ENCODE measurements at places on chromosomes 2 and 18.

DNA sequence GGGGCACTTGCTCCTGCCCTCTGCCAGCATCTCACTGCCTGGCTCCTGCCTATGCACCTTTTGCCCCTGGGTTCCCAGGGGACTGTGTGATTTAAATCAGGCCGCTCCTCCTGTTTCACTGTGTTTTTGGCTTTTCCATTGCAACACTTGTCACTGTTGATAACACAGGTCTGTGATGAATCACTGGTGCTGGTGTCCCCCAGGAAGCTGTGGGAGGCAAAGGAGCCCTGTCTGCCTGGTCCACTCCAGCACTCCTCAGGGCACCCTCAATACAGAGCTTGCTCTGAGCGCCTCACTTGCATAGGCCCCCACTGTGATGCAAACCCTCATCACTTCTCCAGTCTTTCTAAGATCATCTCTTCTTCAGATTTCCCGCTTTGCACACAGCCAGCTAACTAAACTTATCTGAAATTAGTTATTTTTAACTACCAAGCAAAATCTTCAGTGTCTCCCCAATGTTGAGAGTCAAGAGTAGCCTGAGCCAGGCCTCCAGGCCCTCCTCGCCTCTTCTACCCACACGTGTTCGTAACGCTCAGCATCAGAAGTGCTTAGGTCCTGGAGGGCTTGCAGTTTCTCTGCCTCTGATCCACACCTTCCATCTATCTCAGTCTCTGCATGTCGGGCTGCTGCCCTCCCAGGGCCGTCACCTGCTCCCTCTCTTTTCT, 2.8 kb downstream of the TMEM18 start:
- peak; percentile 31 for DNase-seq

DNA sequence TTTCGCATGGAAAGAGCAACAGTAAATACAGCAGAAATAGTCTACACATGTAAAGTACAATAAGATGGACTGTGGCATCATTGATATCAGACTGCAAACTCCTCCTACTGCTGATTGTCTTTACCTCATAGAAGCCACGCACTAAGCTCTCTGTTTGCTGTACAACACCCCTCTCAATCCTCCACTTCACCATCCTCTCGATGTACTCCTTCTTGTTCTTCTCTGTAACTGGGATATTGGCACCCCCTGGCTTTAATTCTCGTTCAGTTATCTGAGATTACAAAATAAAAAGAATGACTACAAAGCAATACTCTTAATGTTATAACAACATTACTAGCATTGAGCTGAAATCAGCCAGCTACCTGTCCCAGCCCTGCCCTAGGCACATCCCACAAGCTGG, 49.3 kb upstream of the STK17B start:
- DNase-seq, result no peak

DNA sequence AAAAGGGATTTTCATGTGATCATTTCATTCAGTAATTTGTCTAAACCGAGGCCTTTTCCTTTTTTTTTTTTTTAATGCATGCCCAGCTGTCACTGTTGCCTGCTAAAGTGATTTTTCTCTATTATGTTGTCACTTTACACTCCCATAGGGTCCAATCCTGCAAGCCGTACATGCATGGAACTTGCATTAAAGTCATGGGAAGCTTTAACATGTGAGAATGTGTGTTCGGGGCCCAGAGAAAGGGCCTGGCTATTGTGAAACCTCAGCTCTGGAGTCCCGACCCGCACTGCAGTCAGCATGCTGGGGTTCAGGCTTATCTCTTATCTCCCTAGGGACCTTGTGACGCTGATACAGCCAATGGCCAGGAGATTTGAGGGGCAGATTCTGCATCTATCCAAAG, 474.6 kb downstream of the SLC4A3 start:
- no peak for DNase-seq

GRCh38 chr18:78913830-78914231, 65.8 kb upstream of the SALL3 start:
- no peak for DNase-seq

DNA sequence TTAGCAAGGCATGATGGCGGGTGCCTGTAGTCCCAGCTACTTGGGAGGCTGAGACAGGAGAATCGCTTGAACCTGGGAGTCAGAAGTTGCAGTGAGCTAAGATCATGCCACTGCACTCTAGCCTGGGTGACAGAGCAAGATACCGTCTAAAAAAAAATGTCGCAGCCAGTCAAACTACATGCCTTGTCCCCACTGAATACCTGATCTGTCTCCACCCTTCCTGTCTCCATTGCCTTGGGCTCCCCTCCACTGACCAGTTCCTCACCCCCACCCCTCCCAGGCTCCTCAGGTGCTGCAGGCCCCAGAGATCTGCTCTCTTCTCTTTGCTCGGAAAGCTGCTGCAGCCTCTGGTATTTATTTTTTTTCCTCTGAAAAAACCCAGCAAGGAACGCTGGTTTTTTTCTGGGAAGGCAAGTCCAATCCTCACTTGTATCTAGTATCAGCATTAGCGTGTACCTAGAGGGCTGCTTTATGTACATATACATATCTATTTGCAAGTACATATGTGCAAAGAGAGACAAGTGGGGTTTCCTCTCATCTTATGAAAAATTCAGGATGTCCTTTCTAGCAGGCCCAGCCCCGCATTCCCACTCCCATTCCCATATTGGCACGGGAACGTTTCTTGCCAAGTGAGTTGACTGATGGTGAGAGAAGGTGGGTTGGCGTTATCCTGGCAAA, 4.4 kb downstream of the PSD4 start:
- peak; percentile 56 for DNase-seq

GRCh38 chr2:20115902-20116301, 64.5 kb upstream of the LAPTM4A start:
- DNase-seq, result peak; percentile 37

DNA sequence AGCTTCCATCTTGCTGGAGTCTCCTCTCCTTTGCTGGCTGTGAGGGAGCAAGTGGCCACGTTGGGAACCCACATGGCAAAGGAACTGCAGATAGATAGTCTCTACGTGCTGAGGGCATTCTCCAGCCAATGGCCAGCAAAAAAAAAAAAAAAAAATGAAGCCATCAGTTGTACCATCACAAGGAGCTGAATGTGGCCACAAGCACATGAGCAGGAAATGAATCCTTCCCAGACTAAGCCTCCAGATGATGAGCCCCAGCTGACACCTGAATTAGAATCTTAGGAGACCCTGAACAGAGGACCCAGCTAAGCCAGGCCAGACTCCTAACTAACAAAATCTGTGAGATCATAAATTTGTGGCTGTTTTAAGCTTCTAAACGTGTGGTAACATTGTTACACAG, 57.9 kb downstream of the SPIRE1 start:
- DNase-seq, result no peak

DNA sequence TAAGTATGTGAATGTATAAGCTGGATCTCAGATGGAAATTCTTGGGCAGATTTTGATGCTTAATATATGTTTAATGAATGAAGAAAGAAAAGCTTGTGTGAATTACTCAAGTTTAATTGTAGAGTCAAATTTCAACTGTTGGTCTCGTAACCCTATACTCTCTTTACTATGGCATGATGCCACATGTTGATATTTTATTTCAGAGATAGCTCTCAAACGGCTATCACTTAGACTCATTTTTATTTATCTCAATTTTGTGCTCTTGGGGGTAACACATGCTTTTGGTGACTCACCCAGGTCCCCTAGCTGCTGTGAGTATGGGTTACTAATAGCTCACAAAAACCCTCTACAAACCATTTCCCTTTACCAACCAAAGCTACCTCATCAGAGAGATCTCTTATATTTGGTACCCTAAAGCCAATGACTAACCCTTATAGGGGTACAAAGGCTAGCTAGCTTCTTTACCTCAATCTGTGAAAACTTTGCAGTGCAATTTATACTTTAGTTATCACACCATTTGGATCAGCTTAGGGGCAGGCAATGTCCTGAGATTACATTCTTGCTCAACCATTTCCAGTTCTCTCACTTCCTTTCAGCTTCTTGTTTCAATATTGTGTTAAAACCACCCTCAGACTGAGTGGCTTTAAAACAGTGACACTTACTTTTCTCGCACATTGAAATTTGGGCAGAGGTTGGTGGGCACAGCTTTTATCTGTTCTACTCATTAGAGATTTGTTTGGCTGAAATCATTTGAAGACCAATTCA, 240.3 kb downstream of the CDH7 start:
- no peak for DNase-seq

DNA sequence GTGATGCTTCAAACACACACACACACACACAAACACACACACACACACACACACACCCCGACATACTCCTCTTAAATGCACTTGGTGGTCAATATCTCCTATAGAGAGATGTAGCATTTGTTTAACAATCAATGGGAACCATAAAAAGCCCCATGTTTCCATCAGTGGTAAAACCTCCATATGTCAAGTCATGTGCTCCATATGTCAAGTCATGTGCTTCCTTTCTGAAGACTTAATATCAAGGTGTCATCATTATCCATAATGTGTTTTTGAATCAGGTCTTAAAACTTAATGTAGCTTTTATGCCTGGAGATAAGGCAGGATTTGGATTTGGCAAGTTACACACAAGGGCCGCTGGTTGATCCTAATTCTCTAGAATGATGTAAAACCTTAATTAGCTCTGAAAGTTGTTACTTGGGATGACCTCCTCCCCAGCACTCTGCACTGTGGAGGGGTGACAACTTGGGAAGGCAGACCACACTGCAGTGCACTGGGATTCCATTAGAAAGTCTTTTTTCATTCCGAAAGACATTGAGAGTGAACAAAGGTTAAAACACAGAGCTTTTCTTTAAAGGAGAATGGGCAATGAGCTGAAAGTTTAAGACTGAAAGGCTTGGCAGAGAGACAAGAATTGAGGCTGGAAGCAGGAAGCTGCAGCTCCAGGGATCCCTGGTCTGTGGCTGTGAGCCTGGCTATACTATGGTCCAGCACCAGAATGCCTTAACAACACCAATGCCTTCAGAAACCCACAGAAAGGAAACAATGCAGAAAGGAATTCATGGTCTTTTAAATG, 26.4 kb downstream of the ALK start:
- no peak for DNase-seq

DNA sequence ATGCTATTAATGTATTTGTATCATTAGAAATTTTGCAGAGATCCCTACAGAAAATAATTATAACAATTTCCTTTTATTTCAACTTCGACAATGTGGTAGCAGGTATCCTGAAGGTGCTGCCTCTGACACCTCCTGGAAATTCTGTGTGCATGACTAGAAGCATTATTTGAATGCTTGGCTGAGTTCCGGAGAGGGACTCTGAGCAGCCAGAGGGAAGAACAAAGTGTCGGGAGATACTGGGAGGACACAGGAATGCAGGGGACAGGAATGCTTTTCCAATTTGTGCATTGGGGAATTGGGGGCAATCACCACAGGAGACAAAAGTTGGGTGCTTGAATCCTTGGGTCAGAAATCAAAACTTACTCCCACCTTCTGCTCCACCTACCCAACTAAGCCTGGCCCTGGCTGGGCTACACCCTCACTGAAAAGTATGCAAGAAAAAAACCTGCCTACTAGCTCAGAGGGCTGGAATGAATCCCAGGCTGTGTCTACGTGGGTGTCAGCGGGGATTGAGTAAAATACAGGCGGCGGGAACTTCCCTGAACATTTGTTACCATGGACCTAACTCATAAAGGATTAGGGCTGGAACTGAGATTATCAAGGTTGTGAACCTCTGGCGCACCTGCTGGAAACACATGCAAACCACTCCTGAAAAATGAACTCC, 299.3 kb downstream of the SOX11 start:
- peak; percentile 90 for DNase-seq

GRCh38 chr2:55961318-55961911, 37.8 kb upstream of the EFEMP1 start:
- DNase-seq, result peak; percentile 59

GRCh38 chr2:133360190-133360589, 208.1 kb downstream of the NCKAP5 start:
- no peak for DNase-seq

DNA sequence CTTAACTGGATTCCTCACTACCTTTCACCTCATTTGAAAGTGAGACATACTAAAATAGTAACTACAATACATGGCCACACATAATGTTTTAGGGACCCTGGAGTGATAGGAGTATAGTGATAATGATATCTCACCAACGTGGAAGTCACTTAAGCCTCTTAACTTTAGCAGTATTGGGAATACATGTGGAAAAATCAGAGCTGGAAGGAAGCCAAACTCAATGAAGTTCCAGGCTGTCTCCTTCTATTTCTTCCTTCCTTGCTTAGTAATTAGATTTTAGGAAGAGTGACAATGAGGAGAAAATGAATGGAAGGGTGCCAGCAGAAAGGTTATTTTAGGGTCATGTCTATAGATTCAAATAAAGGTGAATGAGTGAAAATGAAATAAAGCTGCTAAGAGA, 387.3 kb downstream of the PLCL1 start:
- DNase-seq, result no peak

- DNase-seq, result no peak
Measured at GRCh38 chr2:31522786-31523185, 58.0 kb downstream of the SRD5A2 start.

DNA sequence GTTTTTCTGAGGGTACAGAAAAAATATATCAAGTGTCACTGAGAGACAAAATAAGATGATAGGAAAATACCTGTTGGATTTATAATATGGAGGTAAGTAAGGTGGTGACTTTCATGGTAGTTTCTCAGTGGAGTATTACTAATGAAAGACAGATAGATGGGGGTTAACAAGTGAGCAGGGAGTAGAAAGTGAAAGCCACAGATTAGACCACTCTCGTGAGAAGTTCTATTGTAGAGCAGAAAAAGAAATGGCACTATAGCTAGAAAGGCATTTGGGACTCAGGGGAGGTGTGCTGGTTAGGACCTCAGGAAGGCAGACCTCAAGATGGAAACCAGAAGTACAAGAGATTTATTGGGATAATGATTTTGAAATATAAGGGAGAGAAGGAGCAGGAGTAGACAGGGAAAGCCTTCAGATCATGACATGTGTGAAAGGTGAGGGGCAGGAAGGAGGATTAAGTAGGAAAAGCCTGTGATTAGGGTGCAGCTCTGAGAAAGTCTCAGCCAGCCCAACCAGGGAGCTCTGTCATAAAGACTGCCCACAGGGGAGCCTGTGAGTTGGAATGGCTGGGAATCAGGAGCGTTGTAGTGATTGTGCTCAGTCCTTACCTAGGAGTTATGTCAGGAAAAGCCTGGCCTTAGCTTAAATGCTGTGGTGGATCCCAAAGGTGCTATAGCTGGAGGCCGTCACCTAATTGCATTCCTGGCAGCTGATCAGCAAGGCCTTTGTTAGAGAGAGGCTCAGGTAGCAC, 198.1 kb downstream of the IKZF2 start:
- peak; percentile 27 for DNase-seq

DNA sequence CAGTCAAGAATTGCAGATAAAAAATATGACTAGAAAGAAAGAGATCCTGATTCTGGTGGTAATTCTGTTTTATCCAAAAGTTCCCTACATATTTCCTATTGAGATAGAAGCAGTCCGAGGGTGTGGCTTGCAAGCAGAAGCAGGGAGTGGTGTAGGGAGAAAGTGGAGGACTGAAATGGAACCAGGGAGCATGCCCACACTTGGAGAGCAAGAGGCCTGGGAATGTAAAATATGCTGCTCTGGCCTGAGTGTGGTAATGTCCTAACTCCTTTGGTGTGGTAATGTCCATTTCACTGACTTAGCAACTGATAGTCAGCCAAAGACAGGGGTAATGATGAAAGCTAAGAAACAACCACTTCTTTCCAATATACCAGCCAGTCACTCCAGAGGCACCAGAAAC, 30.1 kb upstream of the FMNL2 start:
- peak; percentile 91 for DNase-seq

Data from trophoblast cell (in vitro differentiated cells and primary cell).